Ammon's horn (tissue), 1 donor: ENCODE measurements at places on chromosomes 5 and 9.

DNA sequence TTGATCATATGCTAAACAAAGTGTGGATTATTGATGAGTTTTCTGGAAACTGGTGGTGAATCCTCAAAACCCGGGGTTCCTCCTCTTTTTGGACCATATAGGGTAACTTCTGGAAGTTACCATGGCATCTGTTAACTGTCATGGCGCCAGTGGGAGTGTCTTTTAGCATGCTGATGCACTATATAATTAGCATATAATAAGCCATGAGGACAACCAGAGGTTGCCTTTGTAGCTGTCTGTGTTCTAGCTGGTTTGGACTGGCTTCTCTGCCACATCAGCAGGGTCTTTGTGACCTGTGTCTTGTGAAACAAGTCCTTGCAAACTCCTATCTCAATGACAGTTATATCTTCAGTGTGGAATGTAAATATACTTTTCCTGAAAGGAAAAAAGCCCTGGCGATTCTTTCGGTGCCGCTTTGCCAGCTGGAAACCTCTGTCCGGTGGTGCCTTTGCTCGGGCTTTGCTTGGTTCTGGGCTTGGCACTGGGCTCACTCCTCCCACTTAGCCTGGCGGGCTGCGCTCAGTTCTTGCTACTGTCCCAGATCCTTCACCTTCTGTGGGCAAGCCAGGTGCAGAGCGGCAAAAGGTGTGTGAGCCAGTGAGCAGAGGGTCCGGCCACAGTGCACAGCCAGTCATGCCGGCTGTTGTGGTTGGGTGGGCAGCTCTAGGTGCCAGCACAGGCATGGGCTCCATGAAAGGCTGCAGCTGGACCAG lies 20.4 kb downstream of the NXNL2 start:
- DNase-seq, result no peak

DNA sequence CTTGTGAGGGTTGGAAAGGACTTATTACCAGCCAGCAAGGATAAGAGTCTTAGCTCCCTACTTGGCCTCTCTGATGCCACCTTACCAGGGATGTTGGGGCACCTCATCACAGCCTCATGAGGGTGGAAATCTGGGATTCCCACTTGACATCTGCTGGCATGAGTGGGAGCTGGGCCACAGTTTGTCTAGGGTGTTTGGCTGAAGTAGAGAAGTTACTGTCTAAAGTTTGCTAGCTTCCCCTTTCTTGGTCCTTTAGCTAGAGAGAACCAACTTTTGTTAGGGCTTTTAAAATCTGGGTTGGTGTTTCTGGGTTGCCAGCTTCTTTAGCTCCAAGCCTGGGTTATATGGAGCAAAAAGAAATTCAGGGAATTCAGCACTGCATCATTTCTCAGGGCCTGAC lies 57.5 kb upstream of the GNA14 start:
- DNase-seq, result no peak

GRCh38 chr5:41735213-41735612 lies 135.0 kb downstream of the OXCT1 start:
- DNase-seq, result no peak

DNA sequence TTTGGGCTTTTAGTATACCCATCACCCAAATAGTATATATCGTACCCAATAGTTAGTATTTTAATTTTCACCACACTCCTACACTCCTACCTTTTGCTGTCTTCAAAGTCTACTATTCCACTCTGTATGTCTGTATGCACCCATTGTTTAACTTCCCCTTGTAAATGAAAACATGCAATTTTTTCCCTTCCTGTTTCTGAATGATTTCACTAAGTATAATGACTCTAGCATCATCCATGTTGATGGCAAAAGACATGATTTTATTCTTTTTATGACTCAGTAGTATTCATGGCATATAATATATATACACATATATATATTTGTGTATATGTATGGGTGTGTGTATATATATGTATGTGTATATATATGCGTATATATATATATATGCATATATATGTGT lies 63.1 kb upstream of the FAM174A start:
- no peak for DNase-seq

DNA sequence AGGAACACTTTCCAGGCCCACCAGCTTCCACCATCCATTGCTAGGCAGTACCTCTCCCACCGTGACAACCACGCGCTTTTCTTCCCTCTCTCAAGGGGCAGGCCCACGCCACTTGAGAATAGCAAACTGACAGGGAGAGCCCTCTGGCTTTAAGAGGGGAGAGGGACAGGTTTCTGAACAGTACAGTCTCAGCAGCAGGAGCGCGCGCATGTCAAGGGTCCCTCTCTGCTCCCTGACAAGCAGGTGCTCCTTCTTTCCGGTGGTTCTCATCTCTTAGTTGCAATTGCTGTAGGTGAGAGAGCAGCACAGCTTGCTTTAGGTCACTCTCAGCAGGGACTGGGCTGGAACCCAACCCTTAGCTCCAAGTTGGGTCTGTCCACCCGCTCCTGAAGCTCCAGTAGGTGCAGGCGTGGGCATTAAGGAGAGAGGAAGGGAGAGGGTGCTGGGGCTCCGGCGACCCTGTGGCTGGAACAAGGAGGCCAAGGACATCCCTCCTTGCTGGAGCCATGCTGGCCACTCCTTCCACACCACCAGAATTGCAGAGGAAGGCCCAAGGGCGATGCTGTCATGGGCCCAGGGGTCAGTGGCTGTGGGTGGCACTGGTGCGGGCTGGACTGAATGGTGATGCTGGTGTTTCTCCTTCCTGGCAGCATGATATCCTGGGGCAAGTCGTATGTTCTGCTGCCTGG lies 9.0 kb upstream of the PHF2 start:
- peak; percentile 48 for DNase-seq

- DNase-seq, result no peak
These were observed 237.0 kb downstream of the IRX2 start for GRCh38 chr5:2514484-2514883.

DNA sequence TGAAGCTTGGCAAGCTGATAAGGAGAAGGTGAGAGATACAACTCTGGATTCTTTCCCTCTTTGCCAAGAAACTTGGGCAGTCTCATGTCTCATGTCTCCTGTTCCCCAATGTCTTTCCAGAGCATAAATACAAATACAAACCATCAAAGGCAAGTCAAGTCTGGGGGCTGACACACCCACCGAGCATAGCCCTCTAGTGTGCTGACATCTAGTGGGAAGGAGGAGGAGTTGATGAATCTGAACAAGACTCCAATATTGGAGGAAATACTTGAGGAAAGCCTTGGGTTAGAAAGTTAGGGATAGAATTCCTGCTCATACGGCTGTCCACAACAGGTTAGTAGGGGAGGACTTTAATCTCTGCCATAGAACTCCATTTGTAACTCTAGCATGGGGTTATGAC lies 8.6 kb downstream of the MLANA start:
- DNase-seq, result no peak

GRCh38 chr5:9201011-9201410 lies 344.9 kb downstream of the SEMA5A start:
- DNase-seq, result no peak

DNA sequence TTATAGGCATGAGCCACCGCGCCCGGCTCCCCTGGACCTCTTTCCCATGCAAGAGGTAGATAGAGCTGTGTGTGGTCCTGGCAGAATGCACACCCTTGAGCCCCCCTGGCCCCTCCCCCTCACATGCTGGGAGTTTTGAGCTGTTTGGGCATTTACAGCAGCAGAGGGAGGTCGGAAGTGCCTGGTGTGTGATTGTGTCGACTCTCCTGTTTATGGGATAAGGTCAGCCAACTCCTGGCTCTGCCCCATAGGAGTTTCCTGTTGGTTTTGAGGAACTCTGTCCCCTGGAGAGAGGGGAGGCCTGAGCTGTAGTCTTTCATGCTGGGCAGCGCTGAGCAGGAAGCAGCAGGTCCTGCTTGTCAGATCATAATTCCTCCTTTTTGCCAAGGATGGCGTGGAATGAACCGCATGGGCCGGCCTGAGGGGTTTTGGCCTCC lies 6.0 kb downstream of the LRRC8A start:
- DNase-seq, result no peak

GRCh38 chr5:3034449-3034848 lies 283.0 kb upstream of the IRX2 start:
- no peak for DNase-seq

GRCh38 chr9:94703488-94704140 lies 22.9 kb upstream of the AOPEP start:
- no peak for DNase-seq

- peak; percentile 49 for DNase-seq
These were observed 126.9 kb upstream of the ANKH start for GRCh38 chr5:14998491-14998890.

DNA sequence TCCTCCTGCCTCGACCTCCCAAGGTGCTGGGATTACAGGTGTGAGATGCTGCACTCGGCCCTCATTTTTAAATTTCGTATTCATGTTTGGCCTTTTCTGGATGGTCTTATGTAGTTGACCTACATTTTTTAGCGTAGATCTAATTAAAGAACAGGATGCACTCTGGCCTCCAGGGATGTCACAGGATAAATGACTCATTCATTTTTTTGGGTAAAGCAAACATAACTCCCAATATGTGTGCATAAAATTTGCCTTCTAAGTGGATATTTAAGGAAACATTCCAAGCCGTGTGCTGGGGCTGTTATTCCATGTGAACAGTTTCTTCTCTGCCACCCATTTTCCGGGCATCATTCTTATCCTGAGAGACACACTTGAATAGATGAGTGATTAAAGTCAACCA lies 501.6 kb downstream of the IRX1 start:
- no peak for DNase-seq

DNA sequence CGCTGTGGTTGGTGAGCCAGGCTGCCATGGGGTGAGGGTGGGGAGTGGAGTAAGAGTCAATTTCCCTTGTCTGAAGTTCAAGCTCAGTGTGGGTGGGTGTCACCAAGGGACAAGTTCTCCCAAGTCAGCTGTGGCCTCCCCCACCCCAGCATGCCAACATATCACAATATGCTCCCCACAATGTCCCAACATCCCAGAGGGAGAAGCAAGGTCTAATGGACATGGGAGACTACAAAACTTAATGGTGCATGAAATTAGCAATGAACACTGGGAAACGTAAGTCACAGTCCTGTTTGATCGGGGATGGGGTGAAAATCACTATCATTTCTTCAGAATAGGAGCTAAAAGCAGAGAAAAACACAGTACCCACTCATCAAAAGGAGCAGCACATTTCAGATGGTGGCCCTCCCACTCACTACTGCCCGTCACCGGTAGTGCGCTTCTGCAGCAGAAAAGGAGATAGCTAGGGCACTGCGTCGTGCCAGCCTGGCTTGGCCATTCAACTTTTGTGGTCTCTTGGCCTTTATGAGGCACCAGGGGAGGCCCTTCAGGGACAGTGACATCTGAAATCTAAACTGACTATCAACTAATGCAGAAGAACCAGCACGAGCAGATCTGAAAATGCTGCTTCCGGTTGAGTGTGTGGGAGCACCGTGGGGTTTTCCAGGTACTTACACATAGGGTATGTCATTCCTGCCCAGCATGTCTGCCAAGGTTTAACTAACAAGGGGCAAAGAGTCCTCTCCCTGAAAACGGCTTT lies 20.5 kb upstream of the NDFIP1 start:
- no peak for DNase-seq

- DNase-seq, result no peak
These were observed 90.3 kb upstream of the ZNF366 start for GRCh38 chr5:72597456-72597948.

GRCh38 chr5:52787600-52788504 lies at the start of the genes ITGA1 and PELO:
Gene ITGA1 (plus strand): TSS chr5:52787916. CDS start chr5:52788354, 438 bp downstream.
Gene PELO (plus strand): TSS chr5:52787916. CDS start chr5:52800395, 12,479 bp downstream.
- peak; percentile 31 for DNase-seq

DNA sequence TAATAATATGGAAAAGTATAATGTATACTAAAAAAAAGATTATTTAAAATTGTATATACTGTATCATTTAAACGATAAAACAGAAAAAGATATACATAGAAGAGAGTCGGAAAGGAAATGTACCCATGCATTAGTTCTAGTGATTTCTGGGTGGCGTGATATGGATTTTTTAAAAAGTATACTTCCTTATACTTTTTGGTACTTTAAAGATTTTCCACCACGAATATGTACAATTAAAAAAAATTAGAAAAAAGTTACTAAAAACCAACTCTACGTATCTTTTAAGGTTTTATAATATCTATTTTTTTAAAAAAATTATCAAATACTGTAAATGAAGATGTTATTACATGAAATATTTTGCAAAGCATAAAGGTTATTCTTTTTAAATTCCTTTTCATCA lies 12.3 kb downstream of the PHF19 start:
- no peak for DNase-seq

DNA sequence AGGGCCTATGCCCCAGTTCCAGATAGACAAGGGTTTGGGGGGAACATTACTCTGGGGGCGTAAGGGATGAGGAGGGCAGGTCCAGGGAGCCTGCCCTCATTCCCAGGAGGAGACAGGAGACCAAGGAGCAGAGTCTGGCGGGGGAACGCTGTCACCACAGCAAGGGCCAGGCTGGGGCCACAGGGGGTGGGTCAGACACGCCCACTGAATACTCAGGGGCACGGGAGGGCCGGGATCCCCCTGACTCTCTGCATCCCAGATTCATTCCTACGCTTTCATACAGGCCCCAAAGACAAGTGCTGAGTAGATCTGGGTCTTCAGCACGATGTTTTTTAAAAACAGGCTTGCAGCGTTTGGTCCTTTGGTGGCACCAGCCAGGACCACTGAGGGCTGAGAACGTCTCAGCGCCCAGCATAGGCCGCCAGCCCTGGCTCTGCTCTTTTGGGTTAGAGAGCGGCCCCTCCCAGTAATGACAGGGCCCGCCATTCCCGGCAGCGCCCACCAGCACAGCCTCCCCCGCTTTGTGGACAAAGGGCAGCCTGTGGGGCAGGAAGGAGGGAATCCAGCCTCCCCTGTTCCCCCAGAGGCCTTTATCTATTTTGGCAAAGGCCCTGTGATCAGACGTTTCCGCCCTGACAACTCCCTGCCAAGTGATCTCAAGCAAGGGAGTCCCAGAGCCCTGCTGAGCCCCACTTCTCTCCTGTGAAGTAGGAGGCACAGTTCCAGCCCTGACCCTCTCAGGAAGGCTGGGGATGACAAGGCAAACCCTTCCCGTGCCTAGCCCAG lies 24.9 kb downstream of the NEK6 start:
- no peak for DNase-seq

- DNase-seq, result no peak
These were observed 1.4 kb upstream of the SNAPC4 start for GRCh38 chr9:136401173-136401922.
